A673 (cell line): ENCODE measurements at places on chromosomes 2 and 18.
A peak's percentile ranks its signal among the peaks of the same experiment; 100 is the strongest.

- DNase-seq: no peak
Measured at GRCh38 chr2:231422056-231422455, 26.5 kb downstream of the B3GNT7 start.

DNA sequence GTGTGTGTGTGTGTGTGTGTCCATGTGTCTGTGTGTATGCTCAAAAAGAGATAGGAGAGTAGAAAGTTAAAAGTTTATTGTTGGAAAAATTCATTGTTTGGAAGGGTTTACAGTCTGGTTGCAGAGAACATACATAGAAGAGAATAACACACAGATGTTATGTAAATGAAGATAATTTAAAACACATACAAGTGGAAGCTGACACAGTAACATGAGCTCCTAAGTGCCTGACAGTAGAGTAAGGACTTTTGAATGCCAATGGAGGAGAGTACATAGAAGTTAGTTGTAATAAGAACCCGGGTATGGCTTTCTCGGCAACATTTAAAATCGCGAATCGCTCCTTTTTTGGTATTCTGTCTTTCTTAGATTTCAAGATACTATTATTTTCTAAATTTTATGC, 137.0 kb upstream of the FANCL start:
- no peak for DNase-seq

- DNase-seq: no peak
Measured at GRCh38 chr18:63040788-63041410, 278.7 kb downstream of the BCL2 start.

DNA sequence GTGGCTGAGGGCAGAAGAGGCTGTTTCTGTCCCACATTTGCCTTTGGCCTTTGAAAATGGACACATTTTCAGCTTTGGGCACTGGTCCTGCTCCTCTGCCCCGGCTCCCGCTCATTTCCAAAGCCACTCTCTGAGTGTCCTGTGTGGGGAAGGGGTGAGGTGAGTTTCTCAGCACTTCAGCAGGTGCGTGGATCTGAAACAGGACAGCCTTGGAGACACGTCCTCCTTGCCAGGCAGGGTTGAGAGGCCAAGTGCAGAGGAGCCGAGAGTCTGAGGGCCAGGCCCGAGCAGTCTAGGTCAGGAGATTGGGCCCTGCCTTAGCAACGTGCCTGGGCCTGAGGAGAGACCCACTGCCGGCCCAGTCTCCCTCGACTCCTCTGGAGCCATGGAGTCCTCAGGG, 21.9 kb upstream of the ALPI start:
- DNase-seq: no peak

GRCh38 chr18:79754022-79754761, 43.5 kb upstream of the KCNG2 start:
- DNase-seq: no peak

GRCh38 chr18:62678847-62679485, 36.4 kb upstream of the PHLPP1 start:
- DNase-seq: no peak

DNA sequence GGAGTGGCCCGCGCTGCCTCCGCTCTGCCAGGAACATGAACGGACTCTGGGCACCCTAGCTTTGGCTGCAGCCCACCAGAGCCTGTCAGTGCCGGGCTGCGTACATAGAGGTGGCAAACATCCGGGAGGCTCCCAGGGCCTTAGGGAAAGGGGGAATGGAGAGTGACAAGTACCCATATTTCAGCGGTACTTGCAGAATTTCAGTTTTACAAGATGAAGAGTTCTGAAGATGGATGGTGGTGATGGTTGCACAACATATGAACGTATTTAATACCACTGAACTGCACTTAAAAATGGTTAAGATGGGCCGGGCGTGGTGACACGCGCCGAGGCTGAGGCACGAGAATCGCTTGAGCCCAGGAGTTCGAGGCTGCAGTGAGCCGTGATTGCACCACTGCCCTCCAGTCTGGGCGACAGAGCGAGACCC, 873 bp downstream of the MTHFD2 start:
- DNase-seq: no peak

- DNase-seq: no peak
Measured at GRCh38 chr2:143988082-143988481, 531.8 kb downstream of the ZEB2 start.

- DNase-seq: peak; percentile 72
Measured at GRCh38 chr2:69013840-69014821, 1.2 kb downstream of the ANTXR1 start.

- no peak for DNase-seq
Measured at GRCh38 chr2:143357966-143358365, 228.7 kb downstream of the ARHGAP15 start.

DNA sequence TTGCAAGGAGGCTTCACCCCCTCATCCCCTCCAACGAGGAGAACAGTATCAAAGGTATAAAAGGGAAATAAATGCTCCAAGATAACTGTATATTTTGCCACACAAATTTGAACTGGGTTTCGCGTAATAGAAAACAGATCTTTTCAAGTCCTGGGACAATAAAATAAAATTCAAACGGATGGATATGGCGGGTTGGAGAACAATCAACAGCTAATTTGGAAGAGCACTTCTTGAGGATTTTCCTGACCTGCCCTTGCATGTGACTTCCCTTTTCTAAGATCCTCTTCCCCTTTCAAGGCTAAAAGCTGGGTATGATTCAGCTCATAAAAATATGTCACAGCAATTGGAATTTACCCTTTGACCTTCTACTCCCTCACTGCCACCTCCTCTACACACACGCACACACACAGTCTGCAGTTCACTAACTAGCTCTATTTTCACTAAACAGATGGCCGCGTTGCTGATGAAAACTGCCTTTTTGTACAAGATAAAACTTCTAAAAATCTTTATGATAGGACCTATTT, 386.9 kb downstream of the FIGN start:
- peak; percentile 34 for DNase-seq
